ENCODE measurements at places on chromosomes 6 and 20.

GRCh38 chr6:157813750-157814455 is 9.1 kb upstream of the SNX9 start:
- no peak for DNase-seq

- DNase-seq: no peak
Observed at GRCh38 chr6:127069659-127070279, 48.7 kb upstream of the RSPO3 start.

DNA sequence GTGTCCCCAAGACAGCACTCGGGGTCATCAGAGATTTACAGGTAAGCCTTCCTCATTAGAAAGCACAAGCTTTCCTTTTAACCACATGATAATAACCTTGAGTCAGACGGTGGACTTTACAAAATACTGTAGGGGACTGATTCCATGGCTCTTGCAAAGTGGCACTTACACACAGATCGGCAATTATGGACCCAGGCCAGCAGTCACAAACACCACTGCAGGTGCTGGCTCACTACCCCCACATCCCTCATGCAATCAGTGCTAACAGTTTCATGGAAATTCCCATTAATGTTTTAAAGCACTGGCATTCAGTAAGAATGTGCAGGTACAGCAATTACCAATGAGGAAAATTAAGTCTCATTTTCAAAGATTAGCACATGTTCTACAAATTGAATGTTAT is 516.5 kb downstream of the PRKN start:
- no peak for DNase-seq

- DNase-seq: no peak
Observed at GRCh38 chr6:39166912-39167290, 51.9 kb upstream of the SAYSD1 start.

DNA sequence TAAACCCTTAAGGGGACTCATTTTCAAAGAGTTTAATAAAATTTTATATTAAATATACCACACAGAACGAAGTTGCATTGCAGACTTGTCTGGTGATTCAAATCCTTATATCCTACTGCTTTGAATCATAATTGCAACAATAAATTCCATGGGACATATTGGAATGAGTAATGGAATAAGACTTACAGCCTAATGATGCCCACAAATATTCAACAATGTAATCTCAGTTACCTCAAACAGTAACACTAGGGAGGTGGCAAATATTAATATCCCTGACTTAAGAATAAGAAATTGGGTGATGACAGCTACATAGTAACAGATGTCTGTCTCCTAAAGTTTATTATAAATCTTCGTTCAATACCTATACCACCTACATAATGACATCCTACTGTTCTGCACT is 52.6 kb downstream of the BMP5 start:
- DNase-seq: no peak

- DNase-seq: no peak
Observed at GRCh38 chr6:167491438-167492099, 166.7 kb downstream of the TTLL2 start.

DNA sequence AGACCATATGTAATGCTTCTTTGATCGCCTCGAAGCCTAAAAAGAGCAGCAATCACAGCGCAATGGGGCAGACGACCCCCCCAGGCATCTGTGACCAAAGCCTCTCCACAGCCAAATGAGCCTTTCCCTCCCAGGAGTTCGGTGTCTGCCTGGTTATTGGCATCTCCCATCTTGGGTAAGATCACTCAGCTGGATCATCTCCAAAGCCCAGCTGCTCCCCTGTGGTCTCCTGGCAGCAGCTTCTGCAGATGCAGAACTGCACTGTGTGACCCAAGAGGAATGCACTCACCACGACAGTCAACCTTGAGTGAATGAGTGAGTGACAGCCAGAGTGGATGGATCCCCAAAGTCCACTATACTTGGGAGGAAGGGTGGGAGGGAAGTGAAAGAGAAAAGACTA is 44.8 kb upstream of the IYD start:
- no peak for DNase-seq

GRCh38 chr20:62117658-62118057 is 4.6 kb upstream of the LSM14B start:
- DNase-seq: no peak

DNA sequence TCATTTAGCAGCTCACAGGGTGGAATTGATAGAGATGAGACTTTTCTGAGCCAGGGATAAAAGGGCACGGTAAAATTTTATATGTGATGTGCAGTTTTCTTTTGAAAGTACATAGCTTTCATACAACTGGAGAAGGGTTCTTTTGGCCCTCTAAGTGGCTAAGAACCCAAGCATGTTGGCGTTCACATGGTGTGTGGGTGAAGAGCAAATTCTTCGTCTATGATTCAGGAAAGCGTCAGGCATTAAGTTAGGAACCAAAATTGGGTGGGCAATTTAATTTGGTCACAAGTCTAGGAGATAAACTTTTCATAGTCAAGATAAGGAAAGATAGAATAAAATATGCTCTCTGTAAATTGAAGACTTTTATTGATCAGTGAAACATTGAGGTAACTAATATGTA is 153.9 kb downstream of the UTRN start:
- DNase-seq: no peak

DNA sequence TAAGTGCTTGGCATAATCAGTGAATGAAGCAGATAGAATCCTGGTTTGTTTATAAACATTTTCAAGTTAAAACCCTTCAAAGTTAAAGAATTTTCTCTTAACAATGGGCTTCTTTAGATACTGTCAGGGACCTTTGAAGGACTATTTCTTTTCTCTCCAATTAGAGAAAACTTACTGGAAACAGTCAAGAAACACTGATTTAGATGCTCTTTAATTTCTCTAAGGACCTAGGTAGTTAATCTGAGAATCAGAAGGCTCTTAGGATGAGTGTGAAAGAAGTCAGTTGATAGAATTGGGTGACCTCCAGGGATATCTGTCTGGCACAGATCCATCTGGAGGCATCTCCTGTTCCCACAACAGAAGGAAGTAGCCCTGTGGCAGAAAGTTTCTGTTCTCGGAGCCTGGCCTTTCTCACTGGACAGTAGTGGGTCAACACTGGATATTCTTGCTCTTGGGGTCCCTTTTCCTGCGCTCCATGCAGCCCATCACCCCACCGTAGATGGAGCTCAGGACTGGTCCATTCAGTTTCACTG is 22.5 kb downstream of the KIAA0408 start:
- DNase-seq: no peak

GRCh38 chr6:82996156-82996555 is 69.5 kb downstream of the UBE3D start:
- DNase-seq: no peak

DNA sequence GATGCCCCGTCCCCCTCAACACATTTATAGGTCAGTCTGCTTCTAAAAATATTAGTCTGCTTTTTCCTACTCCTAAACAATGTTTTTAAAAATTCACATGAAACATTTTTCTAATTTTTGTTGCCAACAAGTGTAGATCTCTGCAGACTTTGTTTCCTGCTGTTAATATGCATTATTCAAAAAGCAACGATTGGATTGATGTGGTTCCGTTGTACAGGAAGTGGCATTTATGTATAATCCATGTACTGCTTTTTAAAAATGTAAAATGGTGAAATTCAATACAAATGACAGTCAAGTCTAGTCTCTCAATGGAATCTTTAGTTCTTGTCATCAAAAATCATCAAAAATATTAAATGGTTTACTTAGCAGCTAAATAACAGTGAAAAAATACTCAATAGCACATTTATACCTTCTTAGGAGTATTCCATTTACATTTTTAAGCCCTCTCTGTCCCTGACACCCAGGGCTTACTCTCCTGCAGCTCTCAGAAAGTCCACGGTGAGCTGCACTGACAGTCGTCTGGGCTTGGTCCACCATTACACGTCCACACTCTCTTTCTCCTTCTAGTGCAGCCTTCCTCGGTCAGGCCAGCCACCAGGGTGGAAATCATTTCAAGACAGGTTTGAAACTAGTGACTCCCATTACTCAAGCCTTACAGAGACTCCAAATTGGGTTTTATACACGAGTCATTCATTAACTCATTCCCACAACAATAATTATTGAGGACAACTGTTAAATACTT is 211.5 kb downstream of the TMEM200A start:
- no peak for DNase-seq

DNA sequence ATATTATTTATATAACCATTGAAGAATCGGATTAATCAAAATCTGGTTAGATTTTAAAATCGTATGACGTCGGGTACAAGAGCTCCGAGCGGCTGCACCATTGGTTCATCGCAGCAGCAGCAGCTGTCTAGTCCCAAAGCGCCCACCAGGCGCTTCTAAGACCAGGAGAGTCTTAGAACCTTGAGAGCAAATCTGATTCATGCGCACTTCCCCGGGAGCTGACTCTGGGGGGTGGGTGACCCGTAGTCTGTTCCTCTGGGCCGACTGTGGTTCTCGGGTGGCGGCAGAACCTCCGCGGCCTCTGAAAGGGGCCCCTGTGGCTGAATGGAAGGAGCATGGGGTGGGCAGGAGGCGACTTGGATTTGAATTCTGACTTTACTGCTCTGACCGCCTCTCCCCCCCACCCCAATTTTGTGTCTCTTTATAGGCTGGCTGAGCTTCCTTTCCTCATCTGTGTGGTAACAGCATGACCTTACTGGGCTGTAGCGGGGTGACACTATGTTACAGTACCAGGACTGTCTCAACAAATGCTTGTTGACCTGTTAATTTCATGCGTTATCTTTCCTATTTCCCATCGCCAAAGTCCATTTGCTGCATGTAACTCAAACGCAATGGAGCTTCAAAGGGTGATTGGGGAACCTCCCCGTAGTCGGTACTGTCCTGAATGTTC is 119.7 kb downstream of the RTN4IP1 start:
- DNase-seq: no peak

GRCh38 chr6:95321126-95321525 is 256.2 kb upstream of the MANEA start:
- no peak for DNase-seq

DNA sequence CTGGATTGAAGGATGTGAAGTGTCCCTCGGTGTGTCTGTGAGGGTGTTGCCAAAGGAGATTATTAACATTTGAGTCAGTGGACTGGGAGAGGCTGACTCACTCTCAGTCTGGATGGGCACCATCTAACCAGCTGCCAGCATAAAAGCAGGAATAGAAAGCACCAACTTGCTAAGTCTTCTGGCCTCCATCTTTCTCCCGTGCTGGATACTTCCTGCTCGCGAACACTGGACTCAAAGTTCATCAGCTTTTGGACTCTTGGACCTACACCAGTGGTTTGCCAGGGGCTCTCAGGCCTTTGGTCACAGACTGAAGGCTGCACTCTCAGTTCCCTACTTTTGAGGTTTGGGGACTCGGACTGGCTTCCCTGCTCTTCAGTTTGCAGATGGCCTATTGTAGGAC is 220.3 kb upstream of the LRFN2 start:
- no peak for DNase-seq

GRCh38 chr6:22327881-22328280 is 31.0 kb upstream of the PRL start:
- DNase-seq: no peak

GRCh38 chr6:16227048-16227562 is 11.3 kb upstream of the GMPR start:
- DNase-seq: no peak

DNA sequence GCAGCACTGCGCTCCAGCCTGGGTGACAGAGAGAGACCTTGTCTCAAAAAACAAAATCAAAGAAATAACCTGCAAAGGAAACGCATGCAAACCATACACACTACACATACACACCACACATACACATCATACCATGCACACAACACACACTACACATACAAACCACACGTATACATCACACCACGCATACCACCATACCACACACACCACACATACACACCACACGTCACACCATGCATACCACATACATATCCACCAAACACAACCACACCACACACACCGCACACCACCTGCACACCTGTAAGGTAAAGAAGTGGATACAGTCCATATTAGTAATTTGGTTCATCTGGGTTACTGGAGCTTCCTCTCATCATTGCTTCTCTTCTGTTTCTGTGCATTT is 32.3 kb upstream of the F13A1 start:
- no peak for DNase-seq

DNA sequence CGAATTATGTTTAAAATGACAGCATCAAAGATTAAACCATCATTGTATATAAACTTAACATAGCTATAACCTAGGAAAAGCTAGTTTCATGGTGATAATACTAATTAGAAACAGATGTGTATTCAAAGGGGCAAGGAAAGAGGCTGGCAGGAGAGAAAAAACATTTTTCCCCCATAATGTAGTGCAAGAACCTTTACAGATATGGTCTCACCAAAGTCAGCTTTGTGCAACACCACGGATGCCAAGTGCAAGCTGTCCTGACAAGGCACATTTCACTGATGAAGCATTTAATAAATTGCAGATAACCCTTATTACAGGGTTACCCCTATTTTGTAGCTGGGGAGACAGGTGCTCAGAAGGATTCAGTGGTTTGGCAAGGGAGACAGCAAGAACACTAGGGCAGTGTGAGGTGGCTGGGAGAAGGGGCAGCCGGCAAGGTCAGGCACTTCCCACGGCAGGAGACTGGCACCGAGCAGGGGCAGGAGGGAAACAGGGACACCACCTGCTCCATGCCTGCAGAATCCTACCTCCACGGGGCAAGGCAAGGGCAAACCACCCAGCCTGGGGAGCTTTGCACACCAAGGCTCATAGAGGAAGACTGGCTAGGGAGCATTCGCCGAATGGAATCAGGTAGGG is 6.5 kb downstream of the RPS6KA2 start:
- no peak for DNase-seq

DNA sequence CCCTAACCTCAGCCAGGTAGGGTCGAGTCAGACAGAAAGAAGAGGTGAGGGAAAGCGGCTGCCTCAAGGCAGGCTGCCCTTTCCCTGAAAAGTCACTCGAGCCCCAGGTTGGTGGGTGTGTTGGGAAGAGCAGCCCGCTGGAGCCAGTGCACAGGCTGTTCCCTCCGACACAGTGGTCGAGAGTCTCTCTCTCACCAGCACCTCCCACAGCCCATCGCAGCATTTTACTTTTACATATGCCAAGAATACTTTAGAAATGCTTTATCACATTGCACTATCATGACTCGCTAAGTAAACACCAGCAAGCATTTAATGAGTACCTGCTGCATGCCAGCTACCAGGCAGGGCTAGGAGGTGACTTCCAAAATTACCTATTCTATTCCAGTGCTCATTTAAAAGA is 1.7 kb downstream of the PRPH2 start:
- DNase-seq: no peak

GRCh38 chr20:43767686-43768474 is 41.1 kb upstream of the GTSF1L start:
- DNase-seq: no peak

- DNase-seq: no peak
Observed at GRCh38 chr6:153059757-153060156, 57.2 kb upstream of the MTRF1L start.

- DNase-seq: no peak
Observed at GRCh38 chr6:84243240-84243639, 15.8 kb upstream of the CEP162 start.

GRCh38 chr6:56368491-56368890 is 121.1 kb upstream of the COL21A1 start:
- no peak for DNase-seq

DNA sequence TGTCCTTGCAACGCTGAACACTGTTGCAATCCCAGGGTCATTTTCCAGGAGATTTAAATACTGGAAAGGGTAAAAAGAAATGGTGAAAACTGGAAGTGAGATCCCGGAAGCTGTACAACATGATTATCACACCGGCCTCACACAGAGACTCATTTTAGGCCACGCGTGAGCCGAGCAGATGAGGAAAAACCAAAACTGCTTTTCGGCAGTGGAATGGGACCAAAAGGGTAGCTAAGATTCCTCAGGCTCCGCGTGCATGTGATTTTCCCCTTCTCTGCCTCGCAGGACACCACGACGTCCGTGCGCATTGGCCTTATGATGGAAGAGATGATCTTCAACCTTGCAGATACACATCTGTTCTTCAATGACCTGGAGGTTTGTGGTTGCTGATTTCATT is 213.7 kb downstream of the ZMYND8 start:
- DNase-seq: no peak
